ENCODE measurements at places on chromosomes 7 and 10.

- DNase-seq = no peak
Observed at GRCh38 chr7:35530124-35531109, 164.5 kb downstream of the HERPUD2 start.

DNA sequence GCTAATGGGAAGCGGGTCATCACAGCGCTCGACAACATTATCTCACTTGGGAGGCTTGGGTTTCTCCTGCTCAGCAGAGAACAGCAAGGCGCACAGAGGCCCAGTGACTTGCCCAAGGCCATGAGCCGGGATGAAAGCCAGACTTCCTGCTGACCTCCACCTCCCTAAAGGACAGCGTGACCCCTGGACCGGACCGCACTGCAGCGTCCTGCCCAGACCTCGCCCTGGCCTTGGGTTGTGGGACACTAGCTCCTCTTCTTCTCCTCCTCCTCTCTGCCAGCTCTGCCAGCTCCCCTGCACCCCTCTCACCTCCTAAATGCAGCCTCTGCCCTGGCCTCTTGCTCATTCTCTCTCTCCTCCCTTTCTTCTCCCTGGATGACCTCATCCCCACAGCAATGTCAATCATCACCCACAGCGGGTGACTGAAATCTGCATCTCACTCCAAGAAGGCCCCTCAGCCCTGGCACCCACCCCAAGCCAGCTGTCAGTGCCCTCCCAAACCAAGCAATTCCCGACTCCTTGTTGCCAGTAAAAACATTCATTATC lies 19.4 kb downstream of the SPOCK2 start:
- DNase-seq = no peak

GRCh38 chr10:24771943-24772694 lies 48.4 kb upstream of the ARHGAP21 start:
- no peak for DNase-seq

- DNase-seq = no peak
Observed at GRCh38 chr7:106339513-106340246, 54.9 kb upstream of the NAMPT start.

GRCh38 chr7:92884218-92884617 lies 47.8 kb upstream of the CDK6 start:
- no peak for DNase-seq

GRCh38 chr10:44397476-44398225 lies 12.8 kb upstream of the CXCL12 start:
- DNase-seq = no peak

DNA sequence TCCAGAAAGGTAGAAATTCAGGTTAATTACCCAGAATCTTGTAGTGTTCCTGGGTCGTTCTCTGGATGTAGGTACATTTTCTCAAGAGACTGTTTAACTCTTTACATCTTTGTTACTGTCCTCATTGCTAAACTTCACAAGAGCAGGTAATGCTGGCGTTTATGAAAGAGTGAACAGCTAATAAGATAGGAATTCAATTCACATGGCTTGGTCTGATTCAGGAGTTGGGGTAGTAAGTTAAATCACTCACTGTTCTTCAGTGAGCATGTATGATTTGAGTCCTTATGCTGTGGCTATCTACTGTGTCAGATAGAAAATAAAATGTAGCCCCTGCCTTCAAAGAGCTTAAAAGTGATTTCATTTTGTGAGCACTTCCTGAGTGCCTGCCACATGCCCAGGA lies 480.0 kb downstream of the LRMDA start:
- no peak for DNase-seq

- DNase-seq = no peak
Observed at GRCh38 chr7:106021151-106022067, 58.3 kb downstream of the CDHR3 start.

DNA sequence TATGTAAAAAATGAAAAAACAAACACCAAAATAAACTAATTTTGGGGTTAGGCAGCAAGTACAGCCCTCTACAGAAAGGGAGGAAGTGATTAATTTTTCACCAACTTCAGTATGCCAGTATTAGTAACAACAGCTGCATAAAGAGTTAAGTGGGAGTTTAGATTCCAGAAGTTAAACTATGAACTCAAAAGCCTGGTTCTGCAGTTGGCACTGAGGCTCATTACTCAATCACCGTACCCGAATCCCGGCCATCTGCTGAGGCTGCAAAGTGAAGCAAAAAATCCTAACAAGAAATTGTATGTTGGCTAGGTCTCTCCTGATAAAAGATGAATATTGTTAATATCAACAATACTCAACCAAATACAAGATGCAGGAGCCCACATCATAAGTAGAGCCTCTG lies 4.0 kb downstream of the NUDT5 start:
- DNase-seq = no peak

GRCh38 chr7:113199841-113200240 lies 81.5 kb upstream of the SMIM30 start:
- DNase-seq = no peak

GRCh38 chr10:6350609-6351008 lies 147.9 kb downstream of the PFKFB3 start:
- DNase-seq = no peak

GRCh38 chr10:102675666-102676533 lies 31.6 kb downstream of the TRIM8 start:
- DNase-seq = peak; percentile 56

DNA sequence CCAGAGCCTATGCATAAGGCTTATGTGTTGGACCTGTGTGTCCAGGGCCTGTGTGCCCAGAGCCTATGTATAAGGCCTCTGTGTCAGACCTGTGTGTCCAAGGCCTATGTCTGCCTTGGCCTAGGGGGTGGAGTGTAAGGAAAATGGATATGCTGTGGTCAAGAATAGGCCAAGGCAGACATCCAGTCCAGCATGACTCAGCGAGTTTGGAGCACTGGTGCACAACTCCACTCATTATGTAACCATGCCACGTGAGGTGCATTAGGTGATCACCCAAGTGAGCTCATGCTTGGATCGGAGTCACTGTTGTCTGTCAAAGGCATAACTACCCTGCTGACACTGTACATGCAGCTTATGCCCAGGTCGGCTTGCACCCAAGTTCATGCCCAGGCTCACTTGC lies 238.9 kb downstream of the CACNA2D1 start:
- no peak for DNase-seq

DNA sequence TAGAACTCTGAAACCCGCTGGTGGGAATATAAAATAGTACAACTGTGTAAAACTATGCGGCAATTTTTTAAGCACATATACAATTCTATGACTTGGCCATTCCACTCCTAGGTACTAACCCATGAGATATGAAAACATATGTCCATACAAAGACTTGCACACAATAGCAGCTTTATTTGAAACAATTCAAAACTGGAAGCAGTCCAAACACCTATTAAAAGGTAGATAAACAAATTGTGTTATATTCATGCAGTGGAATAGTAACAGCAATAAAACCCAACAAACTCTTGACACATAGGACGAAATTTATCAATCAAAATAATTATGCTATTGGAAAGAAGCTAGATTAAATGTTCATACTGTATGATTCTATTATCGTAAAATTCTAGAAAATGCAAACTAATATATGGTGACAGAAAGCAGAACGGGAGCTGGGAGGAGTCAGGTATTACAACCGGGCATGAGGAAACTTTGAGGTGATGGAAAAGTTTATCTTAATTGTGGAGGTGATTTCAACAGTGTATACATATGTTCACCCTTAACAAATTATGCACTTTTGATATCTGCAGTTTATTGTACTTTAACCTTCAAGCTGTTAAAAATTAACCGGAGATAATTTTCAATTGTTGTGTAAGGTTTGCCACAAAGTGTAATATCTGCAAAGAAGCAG lies 803 bp upstream of the STK31 start:
- DNase-seq = no peak

- no peak for DNase-seq
Observed at GRCh38 chr10:110431659-110432058, 66.0 kb upstream of the DUSP5 start.

DNA sequence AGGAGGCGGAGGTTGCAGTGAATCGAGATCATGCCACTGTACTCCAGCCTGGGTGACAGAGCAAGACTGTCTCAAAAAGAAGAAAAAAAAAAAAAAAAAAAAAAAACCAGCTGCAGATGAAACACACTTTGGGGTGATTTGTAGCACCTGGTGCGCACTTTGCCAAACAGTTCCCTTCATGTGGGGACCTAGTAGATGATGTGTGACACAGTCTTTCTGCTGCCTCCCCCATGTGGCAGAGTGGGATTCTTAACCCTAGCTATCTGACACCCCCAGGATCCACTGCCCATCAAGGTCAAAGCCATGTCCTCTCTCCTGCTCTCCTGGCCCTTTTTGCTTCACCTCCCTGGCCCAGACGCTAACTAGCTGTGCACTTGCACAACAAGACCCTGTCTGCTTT lies 52.1 kb upstream of the PDZD8 start:
- no peak for DNase-seq

- no peak for DNase-seq
Observed at GRCh38 chr10:46073564-46073963, 27.5 kb upstream of the MSMB start.

GRCh38 chr10:91709394-91709798 lies 76.5 kb upstream of the PPP1R3C start:
- no peak for DNase-seq

DNA sequence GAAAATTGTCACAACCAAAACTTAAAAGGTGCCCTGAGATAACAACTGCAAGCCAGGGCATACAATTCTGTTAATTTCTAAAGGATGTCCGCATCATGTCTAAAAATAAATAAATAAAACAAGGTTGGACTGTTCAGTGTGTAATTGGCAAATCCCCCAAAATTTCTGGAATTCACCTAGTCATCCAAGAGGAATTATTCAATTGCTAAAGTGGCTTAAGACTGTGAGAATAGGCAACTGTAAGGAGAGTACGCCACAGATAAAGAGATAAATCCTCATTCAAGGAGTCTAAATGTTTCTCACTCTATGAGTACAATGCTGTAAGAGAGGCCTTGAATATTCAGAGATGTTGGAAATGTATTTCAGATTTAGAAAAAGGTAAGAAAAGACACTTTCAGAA lies 37.2 kb downstream of the PIK3AP1 start:
- DNase-seq = no peak

DNA sequence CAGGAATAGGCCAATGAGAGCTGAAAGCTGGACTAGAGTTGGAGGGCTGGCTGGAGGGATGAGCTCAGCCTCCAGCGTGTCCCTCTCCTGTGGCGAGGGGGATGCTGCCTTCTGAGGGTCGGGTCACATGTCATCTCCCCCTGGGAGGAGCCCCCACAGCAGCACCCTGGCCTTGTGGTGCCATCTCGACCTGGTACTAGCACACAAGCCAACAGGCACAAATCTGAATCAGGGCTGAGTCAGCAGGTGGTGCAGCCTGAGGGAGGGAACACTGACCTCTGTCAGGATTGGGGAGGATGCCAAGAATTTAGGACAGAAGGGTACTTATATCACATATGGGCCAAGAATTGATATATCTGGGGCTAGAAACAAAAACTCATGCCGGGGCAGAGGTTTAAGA lies 280.4 kb downstream of the CELF2 start:
- DNase-seq = no peak

GRCh38 chr10:63268149-63268797 lies 135.1 kb downstream of the NRBF2 start:
- no peak for DNase-seq

DNA sequence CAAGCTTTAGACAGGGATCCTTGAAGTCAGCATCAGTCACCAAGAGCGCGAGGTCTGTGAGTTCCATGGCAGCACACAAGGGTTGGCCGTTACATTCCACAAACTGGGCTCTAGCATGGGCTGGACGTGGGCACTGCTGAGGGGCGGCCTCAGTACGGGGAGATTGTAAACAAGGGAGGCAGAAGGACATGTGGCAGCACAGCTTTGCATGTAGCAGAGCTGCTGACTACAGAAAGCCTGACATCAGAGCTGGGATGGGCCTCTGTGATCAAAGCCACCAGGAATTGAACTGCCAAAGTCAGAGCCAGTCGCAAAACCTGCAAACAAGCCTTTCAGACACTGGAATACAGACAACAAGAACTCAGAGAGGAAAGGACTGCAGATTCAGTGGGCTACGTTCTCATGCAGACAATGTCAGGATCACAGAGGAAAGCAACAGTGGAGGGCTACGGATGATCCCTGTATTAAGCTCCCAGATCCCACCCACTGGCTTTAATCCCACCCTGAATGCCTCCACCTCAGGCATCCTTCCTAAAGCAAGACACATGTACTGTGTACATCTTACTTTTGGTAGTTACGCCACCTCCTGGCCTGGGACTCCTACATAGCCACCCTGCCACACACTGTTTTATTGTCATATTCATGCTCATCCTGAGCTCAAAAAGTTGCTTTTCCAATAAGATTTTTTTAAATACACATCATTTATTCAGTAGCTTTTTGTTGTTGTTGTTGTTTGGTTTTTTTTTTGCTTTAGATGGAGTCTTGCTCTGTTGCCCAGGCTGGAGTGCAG lies 291.1 kb upstream of the IMMP2L start:
- DNase-seq = no peak

- DNase-seq = no peak
Observed at GRCh38 chr10:7948371-7949000, 106.0 kb upstream of the GATA3 start.

GRCh38 chr10:73168465-73168803 lies 515 bp downstream of the FAM149B1 start:
- no peak for DNase-seq

GRCh38 chr7:40716052-40716451 lies 581.2 kb downstream of the SUGCT start:
- no peak for DNase-seq

GRCh38 chr10:29620112-29620690 lies 14.6 kb downstream of the SVIL start:
- DNase-seq = no peak

GRCh38 chr10:58171146-58171545 lies 96.5 kb downstream of the IPMK start:
- DNase-seq = no peak

DNA sequence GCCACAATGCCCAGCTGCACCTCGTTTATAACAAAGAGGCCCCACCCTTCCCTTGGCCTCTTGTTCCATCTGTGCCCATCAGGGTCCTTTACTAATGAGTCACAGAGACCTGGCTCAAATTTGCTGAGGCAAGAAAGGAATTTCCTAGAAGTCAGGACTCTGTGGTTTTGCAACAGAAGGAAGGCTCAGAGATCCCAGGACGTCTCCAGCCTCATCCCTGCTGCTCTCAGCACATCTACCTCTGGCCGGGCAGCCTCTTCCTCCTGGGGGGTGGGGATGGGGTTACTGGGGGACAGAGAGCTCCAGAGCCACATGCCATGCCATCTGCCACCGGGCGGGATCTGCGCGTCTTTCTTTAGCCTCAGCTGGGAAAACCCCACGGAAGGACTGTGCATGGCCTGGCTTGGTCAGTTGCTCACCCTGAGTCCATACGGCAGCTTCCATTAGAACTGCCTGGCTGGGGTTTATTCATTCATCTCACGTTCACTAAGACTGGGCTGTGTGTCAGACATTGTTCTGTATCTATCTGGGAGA lies 41.9 kb upstream of the PSMG3 start:
- no peak for DNase-seq
